Fibroblast of the aortic adventitia (primary cell): ENCODE measurements at places on chromosomes 7 and 10.

- DNase-seq: peak; percentile 65
These were observed 128.0 kb downstream of the MBL2 start for GRCh38 chr10:52644373-52645186.

DNA sequence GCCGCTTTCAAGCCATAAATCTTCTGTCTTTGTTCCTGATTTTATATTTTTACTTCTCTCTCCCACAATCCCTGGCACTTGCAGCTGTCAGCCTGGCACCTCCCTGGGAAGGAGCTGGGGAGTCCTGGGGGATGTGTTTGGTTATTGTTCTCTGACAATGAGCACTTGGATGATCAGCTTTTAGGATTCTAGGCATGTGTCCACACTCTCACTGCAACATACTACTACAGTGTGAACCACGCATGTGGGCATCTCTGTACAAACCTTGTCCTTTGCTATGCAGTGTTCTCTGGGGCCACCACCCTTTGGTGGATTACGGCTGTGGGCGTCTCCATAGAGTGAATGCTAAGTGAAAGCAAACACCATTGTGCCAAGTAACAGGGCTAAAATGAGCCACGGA lies 168.4 kb upstream of the KMT2E start:
- DNase-seq: no peak

DNA sequence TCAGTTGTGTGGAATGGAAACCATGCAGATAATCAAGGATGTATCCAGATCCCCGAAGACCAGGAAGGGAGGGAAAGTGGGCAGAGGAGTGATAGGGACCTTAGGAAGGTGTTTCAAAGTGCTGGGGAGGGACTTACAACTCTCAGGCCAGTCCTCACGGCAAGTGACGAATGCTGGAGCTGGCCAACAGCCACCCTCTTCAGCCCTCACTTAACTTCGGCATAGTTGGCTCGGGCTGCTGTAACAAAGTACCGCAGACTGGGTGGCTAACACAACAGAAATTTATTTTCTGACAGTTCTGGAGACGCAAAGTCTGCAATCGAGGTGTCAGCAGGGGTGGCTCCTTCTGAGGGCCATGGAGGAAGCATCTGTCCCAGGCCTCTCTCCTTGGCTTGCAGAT lies 265.9 kb upstream of the YAE1 start:
- DNase-seq: no peak

- no peak for DNase-seq
These were observed 169.9 kb upstream of the PPP2R2D start for GRCh38 chr10:131730771-131731497.

GRCh38 chr7:1220977-1221745 lies 11.5 kb upstream of the UNCX start:
- no peak for DNase-seq
